ENCODE measurements at places on chromosomes 1 and 21. TPM values are rescaled to one million over a fixed set of nuclear protein-coding genes. Genes with fewer than 3 reads are reported as not detected.

DNA sequence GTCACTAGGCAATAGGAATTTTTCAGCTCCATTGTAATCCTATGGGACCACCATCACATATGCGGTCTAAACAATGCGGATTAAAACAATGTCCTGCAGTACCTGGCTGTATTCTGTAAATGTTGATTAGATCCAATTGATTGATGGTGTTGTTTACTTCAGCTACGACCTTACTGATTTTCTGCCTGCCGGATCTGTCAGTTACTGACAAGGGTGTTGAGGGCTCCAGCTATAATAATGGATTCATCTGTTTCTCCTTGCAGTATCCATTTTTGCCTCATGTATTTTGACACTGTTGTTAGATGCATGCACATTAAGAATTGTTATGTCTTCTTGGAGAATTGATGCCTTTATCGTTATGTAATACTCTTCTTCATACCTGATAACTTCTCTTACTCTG, 39.0 kb downstream of the RAP1A start:
- no peak for DNase-seq

Gene NTPCR
- total RNA-seq = 46.4 TPM

Gene PDC
- not detected for total RNA-seq

Gene BEND5
- total RNA-seq = 3.2 TPM

Gene S100A7
- not detected for total RNA-seq

GRCh38 chr1:8016210-8016894, 9.8 kb downstream of the ERRFI1 start:
- DNase-seq = no peak

DNA sequence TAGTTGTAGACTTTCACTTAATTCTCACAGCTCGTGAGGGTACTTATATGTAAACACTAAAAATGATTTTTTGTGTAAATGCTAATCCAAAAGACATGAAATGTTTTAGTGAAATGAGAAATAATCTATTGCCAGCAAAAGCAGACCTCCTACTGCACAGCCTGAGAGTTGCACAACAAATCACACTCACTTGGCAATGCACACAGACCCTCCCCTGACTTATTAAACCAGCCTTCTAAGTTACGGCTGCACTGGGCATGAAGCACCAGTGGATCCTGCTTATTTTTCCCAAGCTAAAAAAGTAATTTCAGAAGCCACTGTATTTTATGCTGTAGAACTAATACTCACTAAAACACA, 10.3 kb downstream of the ERRFI1 start:
- DNase-seq = no peak

Gene AMY1C
- not detected for total RNA-seq

Gene LCE1B
- total RNA-seq = not detected

DNA sequence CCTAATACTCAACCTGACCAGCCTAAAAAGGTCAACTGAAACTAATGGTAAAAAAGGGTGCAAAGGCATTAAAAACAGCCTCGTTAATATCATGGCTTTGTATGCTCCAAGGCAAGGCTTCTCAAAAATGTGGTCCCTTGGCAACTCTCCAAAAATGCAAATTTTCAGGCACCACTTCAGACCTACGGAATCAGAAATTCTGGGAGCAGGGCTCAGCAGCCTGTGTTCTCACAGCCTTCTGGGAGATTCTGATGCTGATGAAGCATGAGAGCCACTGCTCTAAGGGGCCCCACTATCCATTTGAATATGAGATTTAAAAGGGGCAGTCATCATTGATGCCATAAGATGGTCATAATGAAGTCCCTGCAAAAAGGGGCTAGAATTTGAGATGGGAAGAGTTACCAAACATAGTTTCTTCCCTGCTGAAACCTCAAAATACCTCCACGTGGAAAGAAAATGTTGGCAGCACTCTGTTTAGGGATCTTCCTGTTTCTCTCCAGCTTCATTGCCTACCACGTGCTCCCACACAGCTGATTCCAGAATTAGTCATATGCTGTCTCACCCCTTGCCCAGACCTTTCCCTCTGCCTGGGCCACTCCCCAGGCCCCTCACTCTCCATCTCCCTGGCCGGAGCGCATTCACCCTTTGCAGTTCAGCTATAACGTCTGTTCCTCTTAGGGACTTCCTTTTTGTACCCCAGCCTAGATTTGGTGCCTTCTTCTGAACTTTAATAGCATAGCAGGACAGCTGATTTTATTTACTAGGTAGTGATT, 46.7 kb downstream of the PHC2 start:
- DNase-seq = no peak

- DNase-seq = peak; percentile 87
Measured at GRCh38 chr21:46038871-46039397, 57.4 kb downstream of the COL6A1 start.

GRCh38 chr1:220241072-220241663, 31.1 kb downstream of the RAB3GAP2 start:
- no peak for DNase-seq

DNA sequence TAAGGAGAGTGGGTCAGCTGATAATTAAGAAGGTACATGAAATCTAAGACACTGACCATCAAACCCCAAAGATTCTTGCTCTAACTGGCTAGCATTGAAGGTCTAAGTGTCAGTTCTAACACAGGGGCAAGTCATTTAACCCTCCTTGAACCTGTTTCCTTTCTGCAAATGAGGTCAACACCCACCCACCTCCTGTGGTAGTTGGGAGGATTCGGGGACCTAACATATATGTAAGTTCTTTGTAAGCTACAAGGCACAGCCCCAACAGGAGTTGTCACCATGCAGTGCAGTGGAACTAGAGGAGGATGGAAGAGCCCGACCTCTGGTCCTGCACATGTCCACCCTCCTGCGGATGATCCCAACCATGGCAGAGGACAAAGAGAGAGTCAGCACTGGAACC, 2.4 kb downstream of the NUDT17 start:
- no peak for DNase-seq

Gene TMEM82
- not detected for total RNA-seq

Gene RYR2
- 446 TPM for total RNA-seq

Gene S100A14
- 1.8 TPM for total RNA-seq

GRCh38 chr21:41459884-41460534, 34.0 kb downstream of the MX1 start:
- no peak for DNase-seq

Gene TNFAIP8L2
- total RNA-seq = 5.3 TPM

Gene DIRAS3
- total RNA-seq = 1.4 TPM

Gene ZNF326
- total RNA-seq = 13.0 TPM

DNA sequence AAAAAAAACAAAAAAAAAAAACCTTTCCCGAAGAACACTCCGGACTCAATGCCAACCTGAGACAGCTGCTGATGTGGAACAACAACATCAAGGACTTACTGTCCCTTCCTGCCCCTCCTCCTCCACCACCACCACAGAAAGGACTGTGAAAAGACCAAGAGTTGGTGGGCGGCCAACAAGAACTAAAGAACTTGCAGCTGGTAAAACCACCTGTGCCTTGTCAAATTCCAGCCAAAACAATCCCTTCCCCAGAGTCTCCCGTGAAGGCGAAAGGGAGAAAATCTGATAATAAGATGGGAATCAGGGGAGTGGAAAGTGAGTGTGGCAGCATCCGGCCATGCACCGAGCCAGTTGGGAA, 88.9 kb downstream of the PROX1 start:
- DNase-seq = no peak

DNA sequence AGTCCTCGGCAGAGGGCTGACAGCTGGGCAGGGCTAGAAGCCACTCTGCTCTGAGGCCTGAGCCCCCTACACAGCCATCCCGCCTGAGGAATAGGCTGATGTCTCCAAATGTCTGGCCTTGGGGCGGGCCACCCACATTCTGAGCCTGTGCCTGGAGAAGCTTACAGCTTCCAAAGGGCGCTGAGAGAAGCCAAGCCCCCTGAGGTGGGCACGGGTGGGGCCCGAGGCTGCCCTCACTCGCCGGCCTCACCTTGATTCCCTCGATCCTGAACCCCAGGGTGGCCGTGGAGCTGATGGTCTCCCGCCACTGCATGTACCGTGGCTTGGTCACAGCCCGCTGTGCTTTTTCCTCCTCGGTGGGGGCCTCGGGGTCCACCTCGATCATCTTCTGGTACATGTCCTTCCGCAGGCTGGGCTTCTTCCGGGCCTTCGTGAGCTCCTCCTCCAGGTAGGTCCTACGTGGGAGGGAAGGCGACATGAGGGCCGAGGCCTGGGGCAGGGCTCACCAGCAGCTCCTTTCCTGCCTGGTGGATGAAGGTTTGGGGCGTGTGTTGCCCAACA, 93.2 kb downstream of the STUM start:
- no peak for DNase-seq

DNA sequence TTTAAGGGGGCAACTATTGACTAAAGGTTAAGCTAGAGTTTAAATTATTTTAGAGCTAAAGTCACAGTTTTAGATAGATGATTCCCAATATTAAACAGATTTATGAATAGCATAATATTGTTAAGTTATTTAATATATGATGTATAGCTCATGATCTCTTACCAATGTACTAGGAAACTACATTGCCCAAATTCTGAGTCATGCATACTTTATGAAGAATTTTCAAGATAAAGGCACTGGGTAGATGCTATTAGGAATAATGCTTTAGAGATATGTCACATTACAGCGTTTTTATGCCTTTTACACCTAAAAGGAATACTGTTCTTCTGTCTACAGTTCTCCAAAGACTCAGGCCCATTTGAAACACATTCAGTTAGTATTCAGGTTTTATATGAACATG, 215.1 kb downstream of the NCAM2 start:
- no peak for DNase-seq

Gene KRTAP11-1
- total RNA-seq = not detected

- DNase-seq = peak; percentile 24
Measured at GRCh38 chr1:62337706-62338631, 18.7 kb upstream of the KANK4 start.

Gene TTC39A
- total RNA-seq = 14.8 TPM
